ENCODE measurements at places on chromosomes 1 and 21.

- DNase-seq = no peak
Measured at GRCh38 chr1:216721062-216721461, 2.2 kb downstream of the ESRRG start.

GRCh38 chr1:99827970-99828369 is 22.2 kb upstream of the AGL start:
- DNase-seq = no peak

DNA sequence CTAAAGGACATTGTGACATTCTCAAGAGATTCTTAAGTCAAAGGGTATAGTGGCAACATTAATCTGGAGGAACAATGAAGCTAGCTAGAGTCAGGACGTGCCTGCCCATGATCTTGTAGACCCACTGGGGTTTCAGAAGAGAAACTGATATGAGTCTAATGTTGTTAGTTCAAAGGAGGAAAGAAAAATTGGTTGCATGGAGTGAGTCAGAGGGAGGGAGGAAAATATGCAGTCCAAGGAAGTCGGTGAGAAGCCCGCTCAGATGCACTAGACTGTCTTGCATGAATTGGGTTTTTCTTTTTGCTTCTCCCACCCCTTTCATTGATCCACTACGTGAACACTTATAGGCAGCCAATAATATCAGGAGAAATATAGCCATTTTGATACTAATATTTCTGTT is 53.8 kb upstream of the SYT14 start:
- no peak for DNase-seq

- DNase-seq = no peak
Measured at GRCh38 chr1:3695326-3696217, 43.3 kb downstream of the TP73 start.

GRCh38 chr1:228013935-228014930 is 7.4 kb downstream of the WNT3A start:
- DNase-seq = no peak

GRCh38 chr1:39258146-39258924 is 53.8 kb downstream of the MACF1 start:
- DNase-seq = no peak

DNA sequence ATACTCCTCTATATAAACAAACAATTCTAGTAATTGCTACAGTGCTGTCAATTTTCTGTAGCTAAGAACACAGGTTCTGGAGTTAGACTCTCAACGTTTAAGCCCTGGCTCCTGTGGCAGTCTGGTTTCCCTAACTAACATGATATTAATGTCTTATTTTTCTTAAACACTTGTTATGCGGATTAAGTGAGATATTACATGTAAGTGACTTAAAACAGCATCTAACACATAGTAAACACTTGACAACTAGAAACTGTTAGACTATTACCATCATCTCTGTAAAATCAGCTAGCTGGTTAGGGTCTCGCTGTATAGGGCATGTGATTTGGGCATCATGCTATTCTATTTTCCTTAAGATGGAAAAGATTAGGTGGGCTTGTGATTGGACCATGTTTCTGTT is 2.3 kb downstream of the VANGL1 start:
- DNase-seq = no peak

GRCh38 chr1:220527908-220528678 is at the start of gene MARK1:
Gene MARK1 (plus strand): TSS chr1:220528136. CDS start chr1:220528823, 687 bp downstream.
- no peak for DNase-seq

- DNase-seq = peak; percentile 47
Measured at GRCh38 chr1:221487781-221488524, 253.9 kb downstream of the DUSP10 start.

DNA sequence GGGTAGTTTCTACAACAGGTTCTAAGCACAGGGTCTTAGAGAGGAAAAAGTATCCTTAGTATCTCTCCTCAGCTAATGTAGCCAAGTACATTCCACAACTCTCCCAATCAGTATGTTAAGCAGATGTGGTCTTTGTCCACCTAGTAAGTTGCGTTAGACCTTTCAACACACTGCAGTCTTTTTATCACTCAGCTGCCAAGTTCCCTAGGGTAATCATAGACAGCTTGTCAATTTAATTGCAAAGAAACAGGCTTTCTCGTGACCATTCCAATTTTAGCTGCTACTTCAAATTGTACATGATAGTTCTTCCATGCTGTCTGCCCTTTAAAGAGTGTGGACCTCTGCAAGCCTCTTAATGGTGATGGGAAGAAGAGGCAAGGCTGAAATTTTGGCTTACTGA is 211.8 kb upstream of the PKN2 start:
- DNase-seq = no peak

GRCh38 chr1:119554183-119554582 is 47.2 kb downstream of the HSD3B1 start:
- DNase-seq = peak; percentile 92

DNA sequence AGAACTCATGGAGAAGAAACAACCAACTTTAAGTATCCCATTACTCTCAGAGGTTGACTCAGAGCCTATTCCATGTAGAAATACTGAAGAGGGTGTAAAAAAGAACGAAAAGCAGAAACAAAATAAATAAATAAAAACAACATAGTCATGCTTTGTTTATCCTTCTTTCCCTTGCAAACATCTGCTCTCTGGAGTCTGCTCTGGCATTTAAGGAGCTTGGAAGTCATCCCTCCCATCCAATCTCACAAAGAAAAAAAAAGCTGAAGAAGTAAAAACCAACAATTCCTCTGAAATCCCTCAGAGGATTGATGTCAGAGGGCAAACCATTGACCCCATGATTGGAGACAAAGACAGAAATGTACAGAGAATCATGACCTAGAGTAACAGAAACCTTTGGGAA is 302.6 kb upstream of the GREM2 start:
- no peak for DNase-seq

DNA sequence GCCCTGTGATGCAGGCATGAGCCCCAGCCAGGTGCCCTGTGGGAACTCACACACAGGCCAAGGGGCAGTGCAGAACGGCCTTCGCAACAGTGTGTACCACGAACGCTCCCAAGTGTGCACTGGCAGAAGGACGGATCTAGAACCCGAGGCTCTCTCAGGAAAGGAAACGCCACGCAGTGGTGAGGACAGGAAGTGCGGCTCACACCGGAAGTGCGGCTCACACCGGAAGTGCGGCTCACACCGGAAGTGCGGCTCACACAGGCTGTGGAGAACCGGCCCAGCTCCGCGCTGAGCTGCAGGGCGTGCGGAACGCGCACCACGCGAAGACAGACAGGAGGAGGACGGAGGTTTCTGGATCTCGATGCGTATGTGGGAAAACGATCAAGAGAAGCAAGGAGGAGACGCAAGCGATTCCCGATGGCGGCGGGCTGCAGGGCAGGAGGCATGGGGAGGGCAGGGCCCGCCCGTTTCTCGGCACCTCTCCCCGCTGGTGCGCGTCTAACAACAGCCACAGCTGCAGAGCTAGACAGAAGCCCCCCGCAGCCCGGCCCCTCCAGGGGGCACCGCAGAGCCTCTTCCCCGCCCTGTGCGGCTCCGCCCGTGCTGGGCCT is 35.9 kb upstream of the TMEM52 start:
- DNase-seq = no peak

DNA sequence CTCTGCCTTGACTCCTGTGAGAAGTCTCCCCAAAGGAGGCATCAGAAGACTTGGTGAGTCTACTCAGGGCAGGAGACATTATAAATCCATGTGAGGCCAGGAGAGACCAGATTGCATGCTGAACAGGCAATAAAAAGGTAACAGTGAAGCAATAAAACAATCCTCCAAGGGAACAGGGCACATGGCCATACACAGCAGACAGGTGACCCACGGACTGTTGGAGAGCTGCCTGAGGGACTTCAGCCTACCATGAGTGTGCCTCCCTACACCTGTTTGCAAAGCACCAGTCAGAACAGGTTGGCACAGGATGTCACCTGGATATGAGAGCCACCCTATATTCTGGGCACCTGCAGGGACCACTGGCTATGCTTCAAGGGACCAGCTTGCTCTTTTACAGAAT is 67.6 kb downstream of the MAB21L3 start:
- no peak for DNase-seq

DNA sequence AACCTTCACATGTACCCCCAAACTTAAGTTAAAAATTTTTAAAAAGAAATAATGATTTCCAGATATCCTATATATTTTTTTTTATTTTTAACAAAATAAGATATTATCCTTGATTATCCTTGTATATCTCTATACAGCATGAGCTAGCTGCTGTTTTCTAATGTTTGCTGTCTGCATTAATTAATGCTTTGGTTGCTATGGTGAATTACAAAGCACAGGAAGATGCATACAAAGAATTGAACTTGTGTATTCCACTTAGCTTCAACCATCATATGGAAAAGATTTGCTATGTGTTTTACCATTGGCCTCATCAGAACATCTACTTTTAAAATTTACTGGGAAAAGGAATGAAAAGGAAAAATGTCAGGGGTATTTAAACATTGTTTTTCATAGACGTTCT is 35.4 kb downstream of the VPS45 start:
- DNase-seq = no peak

DNA sequence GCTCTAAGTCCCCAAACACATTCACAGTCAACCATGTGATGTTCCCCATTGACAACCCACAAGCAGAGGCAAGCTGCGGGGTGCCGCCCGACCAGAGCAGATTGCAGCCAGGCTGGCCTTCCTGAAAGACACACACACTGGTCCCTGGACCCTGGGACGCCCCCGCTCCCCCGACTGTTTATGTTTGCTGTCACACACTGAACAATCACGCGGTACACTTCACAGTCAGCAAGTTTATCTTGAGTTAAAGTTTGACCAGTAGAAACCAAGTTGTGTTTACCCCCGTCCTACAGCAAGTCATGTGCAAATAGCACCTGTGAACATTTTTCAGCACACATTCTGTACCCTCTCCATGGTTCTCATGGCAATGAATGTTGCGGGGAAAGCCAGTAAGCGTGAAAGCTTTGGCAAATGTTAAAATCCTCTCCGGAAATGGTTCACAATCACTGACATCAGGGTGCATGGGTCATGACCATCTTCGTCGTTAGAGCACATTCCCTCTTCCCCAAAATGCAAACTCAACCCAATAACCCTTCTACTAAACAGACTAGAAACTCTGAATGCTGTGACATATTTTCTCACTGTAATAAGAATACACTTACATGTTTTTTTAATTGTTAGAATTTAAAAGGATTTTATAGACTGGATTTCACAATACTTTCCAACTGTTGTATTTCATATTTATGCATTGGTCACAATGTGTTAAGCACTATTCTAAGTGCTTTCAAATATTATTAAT is 33.3 kb upstream of the IRF2BP2 start:
- no peak for DNase-seq

GRCh38 chr1:171292799-171293198 is 21.2 kb upstream of the FMO4 start:
- DNase-seq = no peak
